Stimulated activated CD4-positive, alpha-beta T cell treated with anti-CD3 and anti-CD28 coated beads, Interleukin-15, amount 100 ng/mL, for 48 hours (primary cell): ENCODE measurements at places on chromosomes 6 and 20.
A peak's percentile ranks its signal among the peaks of the same experiment; 100 is the strongest.

DNA sequence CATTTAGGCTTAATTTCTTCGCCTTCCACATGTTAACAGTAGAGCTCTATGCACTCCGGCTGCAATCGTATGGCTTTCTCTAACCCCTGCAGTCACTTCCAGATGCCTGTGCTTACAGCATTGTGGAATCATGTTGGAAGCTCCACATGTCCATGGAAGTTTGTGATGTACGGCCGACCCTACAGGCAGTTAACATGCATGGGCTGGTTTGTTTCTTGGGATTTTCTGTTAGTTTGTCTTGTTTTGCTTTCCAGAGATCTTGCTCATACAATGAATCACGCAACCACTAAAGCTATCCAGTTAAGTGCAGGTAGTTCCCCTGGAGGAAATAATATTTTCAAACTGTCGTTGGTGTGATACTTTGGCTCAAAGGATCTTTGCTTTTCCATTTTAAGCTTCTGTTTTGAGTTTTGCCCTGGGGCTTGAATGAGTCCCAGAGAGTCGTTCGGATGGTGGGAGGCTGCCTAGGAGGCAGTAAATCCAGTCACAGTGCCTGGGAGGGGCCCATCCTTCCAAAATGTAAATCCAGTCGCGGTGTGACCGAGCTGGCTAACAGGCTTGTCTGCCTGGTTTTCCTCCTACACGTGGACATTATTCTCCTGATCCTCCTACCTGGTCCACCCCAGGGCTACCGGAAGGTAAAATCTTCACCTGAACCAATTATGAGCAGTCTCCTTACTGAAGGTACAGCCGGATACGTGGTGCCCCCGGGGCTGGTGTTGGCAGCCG, 225.9 kb downstream of the SMOC2 start:
- no peak for DNase-seq

- peak; percentile 59 for DNase-seq
Measured at GRCh38 chr6:148146717-148147462, 195.7 kb upstream of the SASH1 start.

- no peak for DNase-seq
Measured at GRCh38 chr20:41230136-41230535, 87.4 kb downstream of the ZHX3 start.

GRCh38 chr6:136725124-136725523, 67.2 kb downstream of the MAP3K5 start:
- DNase-seq: no peak

DNA sequence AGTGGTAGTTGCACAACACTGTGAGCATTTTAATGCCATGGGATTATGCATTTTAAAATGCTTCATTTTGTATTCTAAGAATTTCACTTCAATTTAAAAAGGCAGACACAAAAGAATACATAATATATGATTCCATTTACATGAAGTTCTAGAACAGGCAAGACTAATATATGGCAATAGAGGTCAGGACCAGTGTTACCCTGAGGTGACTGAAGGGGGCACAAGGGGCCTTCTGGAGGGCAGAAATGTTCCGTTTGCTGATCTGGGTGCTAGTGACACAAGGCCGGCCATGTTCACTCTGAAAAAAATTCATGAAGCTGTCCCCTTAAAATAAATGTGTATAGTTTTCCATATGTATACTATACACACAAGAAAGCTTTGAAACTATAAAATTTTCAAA, 28.5 kb downstream of the TASP1 start:
- DNase-seq: no peak
